ENCODE measurements at places on chromosomes 12 and 14. TPM values are rescaled to one million over a fixed set of nuclear protein-coding genes. Genes with fewer than 3 reads are reported as not detected.

The IL26 gene
- not detected for total RNA-seq

The SSPN gene
- total RNA-seq, result 74.5 TPM

- DNase-seq, result no peak
Measured at GRCh38 chr12:2495417-2496112, 299.2 kb upstream of the FKBP4 start.

GRCh38 chr12:52867642-52868041 is 18.8 kb upstream of the KRT78 start:
- DNase-seq, result peak; percentile 75

The SLC6A15 gene
- total RNA-seq, result not detected

GRCh38 chr12:50041962-50042361 is 15.4 kb upstream of the ASIC1 start:
- DNase-seq, result no peak

- DNase-seq, result no peak
Measured at GRCh38 chr12:105750096-105750495, 388.7 kb downstream of the NUAK1 start.

The ANO2 gene
- total RNA-seq, result 10.9 TPM

GRCh38 chr14:63478010-63478409 is 65.2 kb downstream of the PPP2R5E start:
- DNase-seq, result no peak

DNA sequence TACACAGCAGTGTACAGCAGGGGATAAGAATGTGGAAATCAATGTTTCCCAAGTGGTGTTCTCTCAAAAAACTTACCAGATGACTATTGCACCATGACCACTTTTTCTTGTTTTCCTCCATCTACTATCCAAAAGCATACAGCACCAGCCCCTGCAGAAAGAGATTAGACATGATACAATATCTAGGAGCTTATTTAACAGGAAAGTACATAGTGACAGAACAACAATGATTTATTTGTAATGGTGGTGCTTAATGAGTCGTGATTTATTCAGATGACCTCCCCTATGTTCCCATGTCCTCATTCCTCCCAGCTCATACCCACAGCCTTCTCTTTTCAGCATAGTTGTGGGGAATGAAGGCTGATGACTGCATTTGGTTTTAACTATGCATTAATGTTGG is 413.6 kb downstream of the BTG1 start:
- DNase-seq, result no peak

The RTN1 gene
- 3.2 TPM for total RNA-seq

The ASCL1 gene
- not detected for total RNA-seq

DNA sequence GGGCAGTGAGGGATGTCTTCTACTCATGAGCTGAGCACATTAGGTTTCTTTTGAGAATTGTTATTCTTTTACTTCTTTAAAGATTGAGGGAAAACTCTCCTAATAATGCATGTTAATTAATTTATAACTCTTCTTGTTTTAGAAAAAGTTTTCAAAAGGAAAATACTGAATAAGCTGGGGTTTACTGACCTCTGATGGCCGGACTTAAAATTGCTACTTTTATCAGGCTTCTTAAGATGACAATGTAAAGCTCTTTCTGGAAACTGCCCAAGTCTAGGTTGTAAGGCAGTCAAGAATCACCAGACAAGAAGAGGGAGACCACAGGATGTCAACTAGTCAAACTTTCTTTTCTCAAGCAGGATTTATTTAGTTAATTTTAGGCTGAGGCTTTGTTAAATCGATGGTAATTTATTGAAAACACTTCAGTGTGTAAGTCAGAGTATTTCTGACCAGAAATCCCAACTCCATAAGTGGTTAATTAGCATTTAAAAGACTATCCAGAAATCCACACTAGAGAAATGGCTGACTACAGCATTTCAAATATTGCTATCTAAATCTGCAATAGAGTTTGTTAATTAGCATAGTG is 82.1 kb downstream of the AVPR1A start:
- DNase-seq, result no peak

DNA sequence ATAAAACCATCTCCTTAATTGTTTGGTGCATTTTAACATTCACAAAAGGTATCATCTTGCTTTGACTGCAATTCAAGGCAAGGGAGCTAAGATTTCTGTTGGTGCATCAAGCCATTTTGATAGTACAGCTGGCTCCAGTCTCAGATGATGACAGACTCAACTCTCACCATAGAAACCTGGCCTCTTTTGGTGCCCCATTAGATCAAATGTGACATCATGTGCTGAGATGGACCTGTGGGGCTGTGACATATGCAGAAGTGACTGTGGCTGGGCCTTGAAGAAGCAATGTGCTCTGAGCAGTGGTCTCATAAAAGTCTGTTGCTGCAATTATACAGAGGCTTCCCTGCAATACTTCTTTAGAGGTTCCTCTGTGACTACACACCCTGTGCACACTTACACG is 88.4 kb downstream of the SLC2A13 start:
- DNase-seq, result no peak

- no peak for DNase-seq
Measured at GRCh38 chr14:100004392-100004791, 60.8 kb upstream of the EVL start.

The ACVRL1 gene
- 38.8 TPM for total RNA-seq

The AQP2 gene
- 1.1 TPM for total RNA-seq

All from right cardiac atrium (tissue), 5 donors.